ENCODE measurements at places on chromosomes 16 and 17.

- peak; percentile 65 for DNase-seq
These were observed 496 bp downstream of the EZH1 start for GRCh38 chr17:42744283-42744805.

GRCh38 chr17:41518031-41518430 lies 659 bp downstream of the KRT15 start:
- no peak for DNase-seq

DNA sequence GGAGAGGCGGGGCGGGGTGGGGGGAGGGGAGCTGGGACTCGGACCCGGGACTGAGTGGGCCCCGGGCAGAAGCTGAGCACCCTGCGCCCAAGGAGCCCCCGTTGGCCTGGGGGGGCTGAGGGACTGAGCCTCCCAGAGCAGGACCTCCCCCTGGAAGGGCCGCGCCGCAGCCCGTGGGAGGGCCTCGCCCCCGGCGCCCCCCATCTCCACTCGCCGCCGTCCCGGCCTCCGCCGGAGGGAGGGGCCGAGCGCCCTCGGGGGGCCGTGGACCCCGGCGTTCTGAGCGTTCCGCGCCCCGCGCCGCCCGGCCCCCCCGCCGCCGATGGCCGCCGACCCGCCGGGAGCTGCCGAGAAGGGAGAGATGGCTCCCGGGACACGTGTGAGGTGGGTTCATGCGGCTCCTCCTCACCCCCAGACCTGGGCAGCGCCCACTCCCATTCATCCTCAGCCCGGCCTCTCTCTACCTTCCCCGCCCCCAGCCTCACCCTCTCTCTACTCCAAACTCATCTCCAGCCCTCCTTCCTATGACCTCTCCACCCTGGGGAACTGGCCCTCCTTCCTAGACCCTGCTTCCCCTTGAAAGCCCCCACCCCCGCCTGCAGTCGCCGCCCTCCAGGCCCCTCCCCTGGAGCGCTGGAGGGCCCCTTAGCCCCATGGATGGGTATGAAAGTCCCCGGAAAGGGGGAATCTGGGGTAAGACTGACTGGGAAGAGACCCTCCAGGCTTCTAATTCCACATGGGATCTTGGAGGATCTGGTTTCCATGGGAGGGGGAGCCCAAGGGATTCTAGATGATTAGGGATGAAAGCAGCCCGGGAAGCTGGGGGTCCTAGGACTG lies 922 bp downstream of the FBXL19 start:
- peak; percentile 31 for DNase-seq

GRCh38 chr16:383326-384051 lies 1.7 kb upstream of the PGAP6 start:
- DNase-seq = peak; percentile 32

GRCh38 chr16:50932348-50932935 lies 190.6 kb downstream of the CYLD start:
- peak; percentile 7 for DNase-seq

DNA sequence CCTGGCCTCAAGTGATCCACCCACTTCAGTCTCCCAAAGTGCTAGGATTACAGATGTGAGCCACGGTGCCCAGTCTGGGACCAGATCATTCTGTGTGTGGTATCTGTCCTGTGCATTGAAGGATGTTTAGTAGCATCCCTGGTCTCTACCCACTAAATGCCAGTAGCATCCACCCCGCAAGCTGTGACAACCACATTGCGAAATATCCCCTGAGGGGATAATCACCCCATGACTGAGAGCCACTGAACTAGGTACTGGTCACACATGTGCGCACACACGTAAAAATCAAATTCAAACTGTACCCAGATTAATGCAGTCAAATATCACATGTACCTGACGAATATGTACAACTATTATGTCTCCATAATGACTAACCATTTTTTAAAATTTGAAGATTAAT lies 35.8 kb downstream of the TEKT5 start:
- no peak for DNase-seq

DNA sequence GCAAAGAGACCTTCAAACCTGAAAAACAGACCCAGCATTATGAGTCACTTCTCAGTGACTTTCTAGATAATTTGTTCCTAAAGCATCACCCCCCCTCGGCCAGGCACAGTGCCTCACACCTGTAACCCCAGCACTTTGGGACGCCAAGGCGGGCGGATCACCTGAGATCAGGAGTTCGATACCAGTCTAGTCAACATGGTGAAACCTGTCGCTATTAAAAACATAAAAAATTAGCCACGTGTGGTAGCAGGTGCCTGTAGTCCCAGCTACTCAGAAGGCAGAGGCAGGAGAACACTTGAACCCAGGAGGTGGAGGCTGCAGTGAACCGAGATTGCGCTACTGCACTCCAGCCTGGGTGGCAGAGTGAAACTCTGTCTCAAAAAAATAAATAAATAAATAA lies 24.3 kb upstream of the RNPS1 start:
- DNase-seq = no peak

- no peak for DNase-seq
These were observed 118.1 kb downstream of the ENGASE start for GRCh38 chr17:79192503-79193351.

DNA sequence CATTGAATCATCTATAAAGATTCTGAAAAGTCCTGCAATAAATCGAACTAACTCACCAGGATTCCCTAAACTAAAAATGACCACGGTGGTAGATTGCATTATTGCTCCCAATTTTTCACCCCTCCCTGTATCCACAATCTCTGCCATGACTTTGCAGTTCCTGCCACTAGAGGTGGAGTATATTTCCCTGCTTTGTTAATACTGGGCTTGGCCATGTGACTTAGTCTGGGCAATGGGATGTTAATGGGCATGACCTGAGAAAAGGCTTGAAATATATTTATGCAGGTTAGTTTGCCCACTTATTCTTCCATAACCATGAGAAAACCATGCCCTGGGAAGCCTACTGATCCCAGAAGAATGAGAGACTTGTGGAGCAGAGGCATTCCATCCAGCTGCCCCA lies 59.1 kb downstream of the NOG start:
- DNase-seq = no peak

DNA sequence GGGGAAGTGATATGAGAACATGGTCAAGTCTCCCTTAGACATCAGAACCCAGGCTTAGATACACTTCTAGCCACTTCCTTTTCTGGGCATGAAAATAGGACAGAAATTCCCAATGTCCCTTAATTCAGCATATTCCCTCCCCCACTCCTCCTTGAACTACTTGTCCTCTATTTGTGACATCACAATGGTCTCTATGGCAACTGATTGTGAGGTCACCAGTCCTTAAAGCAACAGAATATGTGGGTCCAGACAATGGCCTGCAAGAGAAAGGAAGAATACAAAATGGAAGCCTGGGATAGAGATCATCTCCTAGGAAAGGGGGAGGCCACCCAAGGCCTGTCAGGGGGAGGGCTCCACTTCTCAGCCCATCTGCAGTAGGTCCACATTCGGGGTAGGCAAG lies 6.7 kb upstream of the SEZ6 start:
- no peak for DNase-seq

DNA sequence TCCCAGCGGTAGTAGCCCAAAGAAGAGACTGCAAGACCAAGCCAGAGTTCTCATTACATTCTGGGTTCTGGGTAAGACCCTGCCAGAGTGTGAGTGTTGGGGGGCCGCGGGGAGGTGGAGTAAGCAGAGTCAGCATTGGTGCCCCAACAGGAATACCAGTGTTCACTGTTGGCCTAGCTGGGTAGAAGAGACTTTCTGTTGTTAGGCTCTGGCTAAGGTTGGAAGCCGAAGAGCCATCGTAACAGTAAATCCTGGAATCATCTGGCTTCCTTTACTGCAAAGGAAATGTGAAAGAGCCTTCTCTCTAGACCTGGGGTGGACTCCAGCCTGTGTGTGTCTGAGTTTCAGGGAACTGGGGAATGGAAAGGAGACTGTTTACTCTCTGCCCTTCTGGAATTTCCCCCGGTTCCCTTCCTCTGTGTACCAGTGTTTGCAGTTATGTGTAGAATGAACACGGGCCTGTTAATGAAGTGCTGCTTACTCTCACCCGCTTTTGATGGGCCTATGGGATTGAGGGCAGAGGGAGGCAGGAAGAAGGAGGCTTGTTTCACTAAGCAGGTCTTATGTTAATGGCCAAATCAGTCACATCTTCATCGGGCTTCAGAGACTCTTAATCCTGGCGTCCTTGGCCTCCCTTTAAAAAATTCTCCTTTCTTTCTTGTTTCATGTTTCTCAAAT lies 68.5 kb downstream of the WWP2 start:
- no peak for DNase-seq

DNA sequence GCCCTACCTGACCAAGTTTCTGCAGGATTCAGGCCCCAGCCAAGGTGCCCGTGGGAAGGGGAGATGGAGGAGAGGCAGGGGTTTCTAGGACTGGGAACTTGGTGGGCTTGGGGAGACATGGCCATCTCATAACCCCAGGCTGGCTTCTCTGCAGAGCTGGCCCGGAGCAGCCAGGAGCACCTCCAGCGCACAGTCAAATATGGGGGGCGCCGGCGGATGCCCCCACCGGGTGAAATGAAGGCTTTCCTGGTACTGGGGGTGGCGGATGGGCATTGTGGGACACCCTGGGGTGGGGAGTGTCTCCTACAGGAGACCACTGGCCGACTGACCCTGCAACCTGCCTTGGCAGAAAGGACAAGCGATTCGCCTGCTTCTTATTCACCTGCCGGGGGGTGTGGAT lies 9.2 kb upstream of the SMIM5 start:
- no peak for DNase-seq

GRCh38 chr16:86048221-86048620 lies 149.3 kb downstream of the IRF8 start:
- DNase-seq = no peak

DNA sequence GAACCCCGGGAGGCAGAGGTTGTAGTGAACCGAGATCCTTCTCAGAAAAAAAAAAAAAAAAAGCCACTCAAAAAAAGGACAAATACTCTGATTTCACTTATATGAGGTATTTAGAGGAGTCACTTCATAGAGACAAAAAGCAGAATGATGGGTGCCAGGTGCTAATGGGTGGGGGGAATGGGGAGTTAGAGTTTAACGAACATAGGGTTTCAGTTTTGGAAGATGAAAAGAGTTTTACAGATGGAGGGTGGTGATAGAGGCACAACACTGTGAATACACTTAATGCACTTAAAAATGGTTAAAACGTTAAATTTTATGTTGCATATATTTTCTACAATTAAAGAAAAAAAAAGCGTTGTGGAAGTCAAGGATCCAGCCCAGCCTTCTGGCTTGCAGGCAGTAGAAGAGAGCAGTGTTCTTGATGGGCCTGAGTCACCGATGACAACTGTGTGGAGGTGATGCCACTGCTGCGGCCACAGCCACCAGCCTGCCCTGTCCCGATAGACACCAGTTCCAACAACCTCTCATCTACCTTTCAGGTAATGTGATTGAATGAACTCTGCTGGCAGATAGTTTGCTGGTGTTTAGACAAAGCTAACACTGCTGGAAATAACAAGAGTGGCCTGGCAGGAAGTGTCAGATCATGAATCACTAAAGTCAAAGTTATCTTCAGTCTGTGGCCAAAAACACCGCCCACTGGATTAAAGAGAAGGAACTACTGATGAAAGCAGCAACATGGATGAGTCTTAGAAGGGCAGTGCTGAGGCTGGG lies 49.9 kb upstream of the COX10 start:
- DNase-seq = peak; percentile 29

GRCh38 chr16:11470676-11471415 lies 115.9 kb downstream of the LITAF start:
- DNase-seq = no peak

DNA sequence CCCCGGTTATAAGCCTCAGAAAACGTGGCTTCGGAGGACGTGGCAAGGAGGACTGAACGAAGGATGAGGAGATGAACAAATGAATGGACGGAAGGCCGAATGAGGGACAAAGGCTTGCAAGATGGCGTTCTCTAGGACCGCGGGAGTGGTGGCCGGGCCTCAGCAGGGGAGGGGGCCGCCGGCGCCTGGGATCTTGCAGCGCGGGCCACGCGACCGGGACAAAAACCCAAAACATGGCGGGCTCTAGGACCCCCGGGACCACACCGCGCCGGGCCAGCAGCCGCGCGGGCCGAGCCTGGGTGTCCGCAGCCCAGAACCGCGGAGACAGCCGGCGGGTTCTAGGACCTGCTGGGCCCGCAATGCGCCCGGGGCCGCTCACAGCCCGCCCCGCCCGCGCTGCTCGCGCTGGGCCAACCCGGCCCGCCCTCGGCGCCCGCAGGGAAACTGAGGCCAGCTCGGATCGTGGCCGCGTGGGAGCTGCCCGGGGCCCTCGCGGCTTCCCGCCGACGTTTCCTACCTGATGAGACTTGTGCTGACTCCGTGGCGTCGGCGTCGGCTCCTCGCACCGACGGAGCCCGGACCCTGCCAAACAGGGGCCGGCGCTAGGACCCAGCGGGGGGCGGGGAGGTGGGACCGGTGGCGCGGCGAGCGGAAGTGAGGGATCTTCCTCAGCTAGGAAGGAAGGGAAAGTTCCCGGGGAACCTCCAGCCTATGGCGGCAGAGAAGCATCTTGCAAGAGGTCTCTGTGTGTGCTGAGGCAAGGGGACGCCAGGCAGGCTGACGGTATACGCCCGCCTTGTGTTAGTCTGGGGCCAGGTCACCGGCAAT lies 684 bp downstream of the ZNF668 start:
- peak; percentile 93 for DNase-seq
